Endothelial cell (in vitro differentiated cells): ENCODE measurements at places on chromosomes 3 and 15. TPM values are rescaled to one million over a fixed set of nuclear protein-coding genes. Genes with fewer than 3 reads are reported as not detected.

GRCh38 chr3:129745253-129745652 lies 138.8 kb upstream of the PLXND1 start:
- no peak for DNase-seq

HRG gene
- not detected for total RNA-seq

DNA sequence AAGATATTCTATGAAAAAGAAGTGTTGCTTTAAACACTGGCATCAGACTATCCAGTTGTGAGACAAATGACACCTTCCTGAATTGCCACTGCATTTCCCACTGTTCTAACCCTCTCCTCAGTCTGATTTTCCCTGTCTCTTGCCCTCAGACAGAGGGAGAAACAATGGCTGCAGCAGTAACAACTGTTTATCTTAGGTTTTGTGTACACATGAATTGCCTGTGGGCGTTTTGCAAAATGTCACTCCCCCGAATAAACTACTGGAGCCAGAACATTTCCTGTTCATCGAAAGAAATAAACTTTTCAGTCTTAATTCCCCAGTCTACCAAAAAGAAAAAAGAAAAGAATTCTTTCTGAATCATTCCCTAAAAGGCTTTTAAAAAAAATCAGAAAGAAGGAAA lies 155.1 kb downstream of the MAGI1 start:
- DNase-seq = peak; percentile 17

DNA sequence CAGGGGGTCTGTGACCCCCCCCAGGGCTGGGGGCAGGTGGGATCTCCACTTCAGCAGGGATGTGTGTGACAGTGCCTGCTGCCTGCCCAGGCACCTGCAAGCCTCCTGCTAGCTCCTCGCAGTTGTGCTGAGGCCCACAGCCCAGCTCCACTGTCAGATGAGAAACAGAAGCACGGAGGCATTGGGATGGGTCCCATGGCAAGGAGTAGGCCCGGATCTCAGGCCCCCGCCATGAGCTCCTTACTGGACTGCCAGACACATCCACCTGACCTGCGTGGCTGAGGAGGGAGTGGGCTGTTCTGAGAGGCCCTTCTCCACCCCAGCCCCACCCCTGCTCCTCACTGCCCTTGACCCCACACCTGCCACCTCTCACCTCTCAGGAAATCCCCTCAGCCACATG lies 18.2 kb upstream of the SKOR1 start:
- no peak for DNase-seq

GRCh38 chr3:41129731-41130130 lies 69.6 kb upstream of the CTNNB1 start:
- DNase-seq = no peak

GRCh38 chr3:186985661-186986364 lies 55.5 kb downstream of the ST6GAL1 start:
- no peak for DNase-seq

ITIH3 gene
- not detected for total RNA-seq

DNA sequence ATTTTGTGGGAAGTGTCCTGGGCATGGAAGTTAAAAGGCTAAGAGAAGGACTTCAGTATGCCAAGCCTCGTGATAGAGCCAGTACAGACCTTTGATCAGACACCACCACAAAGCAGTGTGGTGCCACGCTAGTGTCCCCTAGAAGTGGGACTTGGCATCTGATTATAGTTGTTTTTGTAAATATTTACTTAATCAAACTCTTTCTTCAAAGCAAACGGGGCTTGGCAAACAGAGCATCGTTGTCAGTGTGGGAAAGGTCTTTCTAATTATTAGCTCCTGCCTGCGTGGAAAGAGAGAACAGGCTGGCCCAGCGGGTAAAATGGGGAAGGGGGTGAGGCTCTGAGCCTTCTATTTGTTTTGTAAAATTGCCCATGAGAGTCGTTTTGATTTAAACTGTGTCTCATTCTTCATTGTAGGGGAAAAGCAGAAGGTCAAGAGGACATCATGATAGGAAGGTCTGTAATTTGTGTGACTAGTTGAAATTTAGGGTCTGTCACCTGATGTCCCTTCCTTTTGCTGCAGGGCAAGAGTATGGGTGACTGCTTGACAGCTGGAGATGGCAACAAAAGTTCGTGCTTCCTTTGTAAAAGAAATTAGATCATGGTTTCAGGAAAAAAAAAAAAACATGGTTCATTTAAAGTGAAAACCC lies 105.0 kb downstream of the IQCH start:
- no peak for DNase-seq

TMC3 gene
- total RNA-seq = not detected

DNA sequence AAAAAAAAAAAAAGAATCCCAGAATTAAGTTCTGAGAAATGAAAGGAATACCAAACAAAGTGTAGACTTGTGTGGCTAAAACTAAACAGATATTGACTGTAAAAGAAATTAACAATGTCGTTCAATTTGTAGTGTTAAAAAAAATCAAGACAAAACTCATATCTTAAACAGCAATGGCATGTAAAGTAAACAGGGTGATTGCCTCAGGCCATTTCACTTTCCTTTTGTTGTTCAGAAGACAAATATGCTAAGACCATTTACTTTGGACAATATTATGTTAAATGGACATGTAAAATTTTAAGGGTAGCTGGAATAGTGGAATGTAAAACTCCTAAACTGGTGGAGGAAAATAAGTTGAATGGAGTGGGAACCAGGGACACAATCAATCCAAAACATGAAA lies 139.1 kb downstream of the RTP4 start:
- DNase-seq = no peak

GMPPB gene
- total RNA-seq = 21.3 TPM

- DNase-seq = no peak
Measured at GRCh38 chr3:55884491-55885285, 397.6 kb upstream of the WNT5A start.

GRCh38 chr3:126913524-126913923 lies 69.4 kb upstream of the PLXNA1 start:
- no peak for DNase-seq

DNA sequence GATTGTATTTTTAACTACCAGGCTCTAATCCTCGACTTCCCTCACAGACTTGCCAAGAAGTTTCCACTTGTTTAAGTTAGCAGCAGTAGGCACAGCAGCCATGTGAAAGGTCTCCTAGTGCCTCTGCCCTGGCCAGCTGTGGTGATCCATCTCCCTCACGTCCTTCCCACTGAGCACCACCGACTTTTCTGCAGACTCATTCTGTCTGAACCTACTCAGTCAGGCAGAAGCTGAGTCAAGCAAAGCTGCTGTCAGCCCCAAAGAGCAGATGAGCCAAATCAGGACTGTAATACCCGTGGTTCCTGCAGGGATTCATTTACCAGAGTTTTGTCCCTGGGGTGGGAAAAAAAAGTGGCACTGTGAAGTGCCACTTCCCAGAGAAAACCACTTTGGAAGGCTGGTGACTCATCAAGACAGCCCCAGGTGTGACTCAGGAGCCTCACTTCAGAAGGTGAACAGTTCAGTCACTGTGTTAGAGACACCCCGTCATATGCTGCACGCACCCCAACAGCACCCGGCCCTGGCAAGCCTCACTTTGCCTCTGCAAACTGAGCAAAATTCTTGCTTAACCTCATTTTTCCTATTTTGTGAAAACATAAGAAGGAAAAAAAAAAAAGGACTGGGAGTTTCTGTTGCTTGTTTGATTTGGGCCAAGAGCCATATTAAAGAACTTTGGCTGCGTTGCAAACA lies 76.0 kb downstream of the WWTR1 start:
- no peak for DNase-seq

DNA sequence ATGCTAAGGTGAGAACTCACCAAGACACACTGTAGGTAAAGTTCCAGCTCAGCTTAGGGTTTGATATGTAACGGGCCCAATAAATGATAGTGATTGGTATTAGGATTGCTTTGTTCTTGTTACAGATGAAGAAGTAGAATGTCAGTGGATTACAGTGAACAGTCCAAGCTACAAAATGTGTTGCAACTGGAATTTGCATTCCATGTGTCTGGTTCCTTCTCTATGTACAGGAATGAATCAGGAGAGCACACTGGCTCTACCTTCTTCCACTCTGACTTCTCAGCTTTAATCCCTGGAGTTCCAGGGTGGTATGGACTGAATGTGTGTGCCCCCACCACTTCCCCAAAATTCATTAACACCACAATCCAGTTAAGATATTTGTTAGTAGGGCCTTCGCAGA lies 730.4 kb upstream of the CFAP20DC start:
- no peak for DNase-seq

- DNase-seq = no peak
Measured at GRCh38 chr15:82882273-82882928, 70.1 kb downstream of the HOMER2 start.

DNA sequence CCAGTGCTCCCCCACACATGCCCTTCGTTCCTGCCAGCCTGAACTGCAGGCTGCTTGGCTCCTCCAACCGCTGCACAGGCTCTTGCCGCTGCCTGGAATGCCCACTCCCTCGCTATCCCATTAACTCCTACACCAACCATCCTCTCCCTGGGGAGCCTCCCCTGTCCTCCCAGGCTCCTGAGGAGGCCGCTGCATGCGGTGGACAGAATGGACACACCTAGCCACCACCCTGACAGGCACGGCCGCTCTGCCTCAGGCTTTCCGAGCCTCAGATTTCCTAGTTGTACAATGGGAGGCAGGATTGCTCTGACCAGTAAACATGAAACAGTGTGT lies 2.3 kb downstream of the PLXNB1 start:
- DNase-seq = no peak

DNA sequence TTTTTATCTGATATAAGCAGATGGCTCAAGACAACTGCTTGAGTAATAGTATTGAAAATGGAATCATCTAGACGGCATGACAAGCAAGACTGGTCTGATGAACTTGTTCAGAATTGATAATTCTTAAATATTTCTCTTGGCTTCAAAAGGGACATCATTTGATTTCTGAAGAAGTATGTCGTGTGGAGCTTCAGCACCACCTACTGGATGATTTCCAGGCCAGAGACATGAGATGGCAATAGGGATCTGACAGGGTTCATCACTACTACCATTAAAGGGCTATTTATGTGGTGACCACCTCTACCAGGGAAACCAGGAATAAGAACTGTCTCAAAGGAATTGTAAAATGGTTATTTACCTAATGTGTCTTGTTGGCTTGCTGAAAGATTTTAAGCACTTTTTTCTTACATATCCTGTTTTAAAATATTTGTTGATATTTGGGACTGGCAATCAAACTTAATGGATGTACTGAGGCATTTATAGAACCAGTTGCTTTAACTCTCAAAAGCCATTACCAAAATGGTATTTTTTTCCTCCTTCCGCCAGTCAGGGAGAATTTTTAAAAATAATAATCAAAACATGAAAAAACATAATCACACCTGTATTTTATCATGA lies 99.5 kb upstream of the FAM98B start:
- peak; percentile 67 for DNase-seq

P2RY13 gene
- not detected for total RNA-seq

DNA sequence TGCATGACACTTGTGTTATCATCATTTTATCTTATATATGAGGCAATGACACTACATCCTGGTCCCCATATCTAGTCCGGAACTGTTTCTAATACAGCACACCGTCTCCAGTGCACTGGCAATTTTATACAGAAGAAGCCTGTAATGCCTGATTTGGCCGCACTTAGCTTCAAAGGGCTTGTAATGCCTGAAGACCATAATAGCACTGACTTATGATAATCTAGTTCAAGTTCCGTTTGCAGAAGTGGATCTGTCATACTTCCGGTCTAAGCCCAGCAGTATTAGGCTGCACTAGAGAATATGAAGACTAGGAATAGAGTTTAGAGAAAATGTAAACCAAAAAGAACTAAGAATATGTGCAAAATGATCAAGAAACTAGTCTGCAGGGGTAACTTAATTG lies 1.3 kb downstream of the BNIP2 start:
- DNase-seq = no peak

EPHB3 gene
- total RNA-seq = 4.3 TPM

DNA sequence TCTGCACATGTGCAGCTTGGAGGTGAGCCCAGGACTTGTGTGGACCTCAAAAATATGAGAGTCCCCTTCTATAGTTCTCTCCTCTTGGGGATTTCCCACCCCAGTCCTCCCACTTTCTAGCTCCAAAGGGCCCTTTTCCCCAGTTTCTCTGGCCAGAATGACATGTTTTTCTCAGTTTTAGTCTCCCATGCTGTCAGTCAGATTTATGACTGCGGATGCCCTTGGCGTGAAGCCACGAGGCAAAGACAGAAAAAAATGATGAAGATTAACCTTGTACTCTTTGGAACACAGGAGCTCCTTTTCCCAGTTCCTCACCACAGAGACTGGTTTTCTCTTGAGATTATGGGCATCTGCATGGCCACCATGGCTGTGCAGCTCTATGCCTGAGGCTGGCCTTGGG lies 72.0 kb upstream of the TTBK2 start:
- DNase-seq = no peak

DNA sequence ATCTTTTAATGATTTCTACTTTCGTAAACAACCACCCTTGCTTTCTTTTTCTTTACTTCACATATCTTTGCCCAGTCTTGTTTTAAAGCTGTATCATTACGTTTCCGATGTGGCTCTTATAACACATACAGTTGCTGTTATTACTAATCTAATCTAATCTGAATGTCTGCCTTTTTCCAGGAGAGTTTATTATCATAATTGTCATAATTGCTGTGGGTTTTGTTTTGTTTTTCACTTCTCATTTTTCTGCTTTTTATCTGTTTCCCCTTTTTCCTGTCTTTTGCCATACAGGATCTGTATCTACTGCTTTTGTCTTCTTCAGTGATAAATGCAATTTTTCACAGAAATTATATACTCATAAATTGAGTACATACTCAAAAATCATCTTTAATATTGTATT lies 24.9 kb downstream of the HACL1 start:
- DNase-seq = no peak
